ENCODE measurements at places on chromosomes 4 and X.

GRCh38 chr4:157226035-157226434 lies 5.5 kb downstream of the GRIA2 start:
- no peak for DNase-seq

DNA sequence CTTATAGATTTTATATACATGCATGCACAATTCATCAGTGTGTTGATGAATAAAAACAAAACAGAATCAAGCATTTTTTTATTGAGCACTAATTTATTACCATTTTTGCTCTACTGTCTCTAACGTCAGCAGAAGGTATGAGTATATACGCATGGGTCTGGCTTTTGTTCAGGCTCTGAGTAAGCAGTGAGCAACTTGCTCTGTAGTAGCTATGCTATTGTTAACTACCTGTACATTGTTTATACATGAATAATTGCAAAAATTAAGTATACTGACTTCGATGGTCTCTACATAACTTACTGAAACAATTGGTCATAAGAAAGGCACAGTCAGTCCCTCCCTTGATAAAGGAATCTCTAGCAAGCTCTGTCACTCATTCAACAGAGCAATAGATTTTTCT lies 122.9 kb downstream of the RS1 start:
- no peak for DNase-seq

DNA sequence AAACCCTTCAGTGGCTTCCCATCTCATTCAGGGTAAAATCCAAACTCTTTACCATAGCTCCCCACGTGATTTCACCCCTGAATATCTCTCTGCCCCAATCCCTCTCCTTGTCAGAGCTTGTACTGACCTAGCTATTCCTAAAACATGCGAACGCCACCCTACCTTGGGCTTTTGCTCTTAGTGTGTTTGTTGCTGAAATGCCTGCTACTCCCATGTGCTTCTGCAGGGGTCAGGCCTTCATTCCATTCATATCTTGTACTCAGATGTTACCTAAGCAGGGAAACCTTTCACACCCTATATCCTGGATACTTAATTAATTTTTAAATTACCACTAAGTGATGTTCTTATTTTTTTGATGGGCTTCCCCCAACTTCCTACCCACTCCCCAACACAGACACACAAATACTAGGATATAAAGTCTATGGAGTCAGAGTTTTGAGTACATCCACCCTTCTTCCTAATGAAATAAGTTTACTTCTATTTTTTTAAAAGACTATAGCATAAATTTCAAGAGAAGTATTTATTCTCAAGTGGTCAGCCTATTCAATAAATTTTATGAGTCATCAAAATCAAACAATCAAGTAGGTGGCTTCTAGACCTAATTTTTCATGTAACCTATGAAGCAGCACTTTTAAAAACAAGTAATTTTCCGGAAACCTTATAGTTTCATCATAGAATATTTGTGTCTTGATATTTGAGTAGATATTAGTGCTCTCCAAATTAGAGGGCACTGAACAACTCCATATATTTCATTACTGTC lies 189.4 kb downstream of the RAPGEF2 start:
- no peak for DNase-seq

DNA sequence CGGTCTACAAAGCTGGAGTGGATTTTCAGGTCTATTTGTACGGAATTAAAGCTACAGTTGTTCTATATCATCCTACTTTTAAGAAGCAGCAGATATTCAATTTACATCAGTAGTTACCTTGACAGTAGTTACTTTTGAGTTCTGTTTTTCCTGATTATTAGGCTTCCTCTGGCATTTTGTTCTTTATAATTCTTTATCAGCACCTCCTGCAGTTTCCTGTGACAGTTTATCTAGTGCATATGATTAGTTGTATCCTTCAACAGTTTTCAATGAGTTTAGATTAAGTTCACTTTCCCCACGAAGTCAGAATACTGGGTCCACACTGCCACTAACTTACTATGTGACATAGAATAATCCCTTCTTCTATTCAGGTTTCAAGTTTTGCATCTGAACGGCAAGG lies 71.7 kb downstream of the IDS start:
- no peak for DNase-seq

DNA sequence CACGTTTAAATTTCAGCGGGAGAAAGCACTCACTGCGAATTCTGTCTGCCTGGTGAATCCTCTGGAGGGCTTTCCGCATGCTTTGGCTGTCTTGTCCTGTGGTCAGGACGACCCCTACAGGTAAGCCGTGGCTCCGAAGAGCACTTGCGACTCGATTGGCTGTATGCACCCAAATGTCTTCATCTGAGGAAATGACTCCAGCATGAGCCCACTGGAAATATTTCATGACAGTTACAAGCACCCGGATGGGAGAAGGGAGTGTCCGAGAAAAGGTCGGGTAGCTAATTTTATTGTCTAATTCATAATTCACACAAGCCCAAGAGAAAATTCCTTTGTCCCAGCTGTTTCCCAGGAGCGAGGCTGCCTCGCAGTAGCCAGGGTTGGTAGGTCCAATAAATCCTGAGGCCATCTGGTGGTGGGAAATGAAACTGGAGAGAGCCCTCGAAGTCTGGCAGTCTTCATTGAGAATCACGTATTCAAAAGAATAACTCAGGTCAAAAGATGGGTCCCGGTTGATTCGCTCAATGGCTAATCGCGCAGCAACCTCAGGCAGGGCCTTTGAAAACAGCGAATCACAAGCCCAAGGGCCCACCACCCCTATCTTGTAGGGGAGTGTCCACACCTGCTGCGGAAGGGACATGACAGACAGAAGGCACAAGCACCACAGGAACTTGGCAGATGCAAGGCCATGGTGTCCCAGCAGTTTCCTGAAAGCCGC lies 6.6 kb downstream of the GUCY2F start:
- no peak for DNase-seq

- no peak for DNase-seq
Observed at GRCh38 chr4:79528241-79528706, 120.2 kb upstream of the GK2 start.

- DNase-seq: no peak
Observed at GRCh38 chr4:33078145-33078544, 2358.0 kb downstream of the PCDH7 start.

- no peak for DNase-seq
Observed at GRCh38 chr4:7973545-7973981, 33.9 kb upstream of the AFAP1 start.

- no peak for DNase-seq
Observed at GRCh38 chr4:87502580-87503238, 26.5 kb downstream of the SPARCL1 start.

DNA sequence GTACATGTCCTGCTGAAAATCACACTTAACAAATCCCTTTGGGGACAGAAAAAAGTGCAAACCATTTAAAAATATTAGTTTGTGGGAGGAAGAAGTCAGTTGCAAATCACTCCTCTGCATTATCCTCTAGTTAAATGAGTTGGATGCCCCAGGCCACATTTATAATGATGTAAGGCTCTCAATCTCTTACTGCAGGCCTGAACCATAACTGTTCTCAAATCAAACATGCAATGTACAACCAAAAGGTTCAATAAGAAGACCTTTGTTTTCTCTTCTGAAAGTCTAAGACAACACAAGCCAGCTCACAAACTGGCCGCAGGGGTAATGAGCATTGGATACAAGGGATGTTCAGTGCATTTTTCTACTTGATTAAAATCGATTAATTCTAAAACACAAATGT lies 39.7 kb downstream of the IGFBP7 start:
- no peak for DNase-seq

Measured in tibial nerve (tissue), 4 donors.